ENCODE measurements at places on chromosomes 16 and 17.
A peak's percentile ranks its signal among the peaks of the same experiment; 100 is the strongest.

GRCh38 chr16:14658063-14658462 lies 25.3 kb downstream of the BFAR start:
- DNase-seq = no peak

DNA sequence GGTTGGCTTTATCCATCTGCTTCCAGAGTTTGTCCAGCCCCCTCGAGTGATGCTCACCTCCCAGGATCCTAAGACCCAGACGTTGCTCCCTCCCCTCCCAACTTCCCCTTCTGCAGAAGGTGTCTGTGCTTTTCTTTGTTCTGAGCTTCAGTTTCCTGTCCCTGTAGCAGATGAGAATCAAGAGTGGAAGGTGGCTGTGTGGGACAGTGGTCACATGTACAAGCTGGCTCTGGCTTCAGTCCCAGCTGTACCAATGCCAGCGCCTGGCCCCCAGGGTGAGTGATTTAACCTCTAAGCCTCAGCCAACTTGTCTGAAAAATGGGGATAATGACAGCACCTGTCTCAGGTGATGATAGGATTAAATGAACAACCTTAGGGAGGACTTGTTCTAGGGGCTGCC lies 7.7 kb downstream of the PRR15L start:
- no peak for DNase-seq

DNA sequence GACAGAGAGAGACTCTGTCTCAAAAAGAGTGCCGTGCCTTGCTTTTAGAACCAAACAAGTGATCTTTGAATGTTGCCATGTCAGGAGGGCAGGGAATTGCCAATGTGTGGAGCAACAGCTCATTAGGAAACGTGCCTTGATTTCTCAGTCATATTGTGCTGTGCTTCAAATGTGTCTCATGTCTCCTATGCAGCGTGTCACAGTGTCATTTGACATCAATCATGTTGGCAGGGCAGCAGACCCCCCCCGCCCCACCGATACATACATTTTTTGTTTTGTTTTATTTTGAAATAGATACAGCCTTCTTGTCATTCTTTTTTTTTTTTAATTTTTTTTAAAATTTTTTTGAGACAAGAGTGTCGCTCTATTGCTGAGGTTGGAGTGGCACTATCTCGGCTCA lies 22.1 kb downstream of the MRC2 start:
- DNase-seq = no peak

- DNase-seq = no peak
Measured at GRCh38 chr16:86048882-86049585, 150.1 kb downstream of the IRF8 start.

DNA sequence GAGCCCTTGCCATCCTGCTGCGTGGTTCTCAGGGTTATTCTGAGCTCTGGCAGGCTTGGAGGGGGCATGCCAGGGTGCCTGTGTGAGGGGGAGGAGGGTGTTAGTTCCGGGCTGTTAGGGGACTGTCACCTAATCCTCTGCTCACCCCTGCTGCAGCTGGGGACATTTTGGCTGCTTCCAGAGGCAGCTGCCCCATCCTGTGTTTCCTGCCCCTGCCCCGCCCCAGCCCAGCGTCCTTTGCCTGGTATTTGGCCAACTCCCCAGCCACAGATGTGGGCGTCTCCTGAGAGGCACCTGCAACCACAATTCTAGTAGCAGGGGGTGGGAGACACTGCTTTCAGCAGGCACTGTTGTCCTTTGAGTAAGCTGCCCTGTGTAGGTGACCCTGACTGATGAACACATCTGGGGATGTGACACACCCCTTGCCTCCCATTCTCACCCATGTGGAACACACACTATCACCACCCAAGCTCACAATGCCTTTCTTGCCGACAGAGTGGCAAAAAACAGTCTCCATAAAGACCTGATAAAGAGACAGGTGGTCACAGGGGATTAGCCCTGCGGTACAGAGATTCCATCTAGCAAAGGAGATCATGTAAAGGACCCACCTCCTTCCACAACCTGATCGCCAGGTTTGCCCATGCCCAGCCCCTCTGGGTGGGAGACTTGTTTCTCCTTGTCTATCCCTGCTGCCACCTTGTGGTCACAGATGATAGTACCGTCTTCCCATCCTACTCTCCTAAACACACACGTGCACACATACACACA lies at the start of gene CHRNE:
CHRNE (minus strand) TSS at position 48 of the 768 bp plus-strand sequence; CDS start at position 13, 35 bp downstream.
- DNase-seq = peak; percentile 80

Data from HepG2 (cell line).